ENCODE measurements at places on chromosomes 12 and 14.
A peak's percentile ranks its signal among the peaks of the same experiment; 100 is the strongest.

DNA sequence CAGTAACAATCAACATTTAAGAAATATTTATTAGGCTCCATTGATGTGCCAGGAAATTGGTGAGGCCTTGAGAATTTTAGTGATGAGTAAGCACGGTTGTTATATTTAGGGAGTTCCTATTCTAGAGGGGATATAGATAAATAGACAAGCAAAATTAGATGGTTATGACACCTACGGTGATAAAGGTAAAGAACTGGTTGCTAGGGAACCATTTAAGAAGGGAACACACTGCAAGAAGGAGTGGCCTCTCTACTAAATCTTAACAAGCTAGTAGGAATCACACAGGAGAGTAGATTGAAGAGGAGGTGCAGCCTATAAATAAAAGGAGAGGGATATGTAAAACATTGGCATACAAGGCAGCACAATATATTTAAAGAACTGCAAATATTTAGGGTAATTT is 155.2 kb downstream of the LRIG3 start:
- DNase-seq, result no peak

DNA sequence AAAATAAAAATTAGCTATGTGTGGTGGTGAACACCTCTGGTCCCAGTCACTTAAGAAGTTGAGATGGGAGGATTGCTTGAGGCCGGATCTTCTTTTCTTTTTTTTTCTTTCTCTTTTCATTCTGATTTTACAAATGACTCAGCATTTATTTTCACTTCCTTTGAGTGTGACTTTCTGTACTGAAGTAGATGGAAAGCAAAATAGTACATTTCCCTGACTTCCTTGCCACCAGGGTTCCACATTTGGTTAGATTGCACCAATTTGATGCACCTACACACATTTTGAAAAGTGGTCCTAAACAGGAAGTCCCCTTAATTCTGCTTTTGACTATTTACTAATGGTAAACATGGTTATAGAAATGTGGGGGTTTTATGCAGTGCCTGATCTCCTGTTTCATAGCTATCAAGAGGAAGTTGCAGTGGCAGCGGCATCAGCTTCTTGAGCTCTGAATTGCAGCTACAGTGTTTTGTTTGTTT is 13.0 kb upstream of the LEMD3 start:
- no peak for DNase-seq

GRCh38 chr12:56278905-56279304 is 12.2 kb downstream of the COQ10A start:
- DNase-seq, result no peak

DNA sequence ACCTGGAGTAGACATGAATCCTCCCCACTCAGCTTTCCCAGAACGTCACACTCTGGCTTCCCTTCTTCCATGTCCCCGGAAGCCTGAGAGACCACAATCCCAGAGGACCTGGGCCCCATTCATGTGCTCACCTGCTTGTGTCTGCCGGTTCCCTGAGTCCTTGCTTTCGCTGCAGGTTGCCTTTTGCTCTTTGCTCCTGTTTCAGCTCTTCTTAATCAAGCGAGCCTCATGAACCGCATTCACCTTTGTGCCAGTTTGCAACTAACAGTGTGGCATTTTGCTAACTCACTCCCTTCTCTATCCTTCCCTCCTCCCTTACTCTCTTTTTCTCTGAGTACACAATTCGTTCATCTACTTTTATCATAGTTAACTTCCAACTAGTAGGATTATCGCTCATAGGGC is 23.1 kb downstream of the ENTPD5 start:
- DNase-seq, result no peak

DNA sequence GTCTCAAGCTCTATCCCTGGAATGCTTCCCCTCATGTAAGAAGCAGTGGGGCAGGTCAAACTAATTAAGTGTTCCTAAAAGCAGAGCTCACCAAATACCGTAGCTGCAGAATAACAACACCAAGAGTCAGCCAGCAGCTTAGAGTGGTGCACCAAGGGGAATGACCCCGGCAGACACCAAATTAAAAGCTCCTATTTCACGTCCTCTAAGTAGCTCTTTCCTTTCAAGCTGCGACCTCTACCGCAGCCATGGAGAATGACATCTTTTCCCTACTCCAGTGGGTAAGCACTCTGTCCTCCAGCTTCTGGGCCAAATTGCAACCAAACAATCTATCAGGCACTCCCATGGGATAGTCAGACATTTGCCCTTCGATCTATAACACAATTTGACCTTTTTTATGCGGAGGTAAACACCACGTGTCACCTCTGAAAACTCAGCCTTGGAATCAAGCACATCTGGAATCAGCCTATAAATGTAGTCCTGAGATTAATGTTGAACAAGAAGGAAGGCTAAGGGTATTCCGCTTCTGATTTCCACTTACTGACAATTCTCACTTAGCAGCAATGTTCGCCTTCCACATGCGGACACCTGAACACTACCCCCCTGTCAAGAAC is 67.6 kb upstream of the CDKN3 start:
- peak; percentile 8 for DNase-seq

DNA sequence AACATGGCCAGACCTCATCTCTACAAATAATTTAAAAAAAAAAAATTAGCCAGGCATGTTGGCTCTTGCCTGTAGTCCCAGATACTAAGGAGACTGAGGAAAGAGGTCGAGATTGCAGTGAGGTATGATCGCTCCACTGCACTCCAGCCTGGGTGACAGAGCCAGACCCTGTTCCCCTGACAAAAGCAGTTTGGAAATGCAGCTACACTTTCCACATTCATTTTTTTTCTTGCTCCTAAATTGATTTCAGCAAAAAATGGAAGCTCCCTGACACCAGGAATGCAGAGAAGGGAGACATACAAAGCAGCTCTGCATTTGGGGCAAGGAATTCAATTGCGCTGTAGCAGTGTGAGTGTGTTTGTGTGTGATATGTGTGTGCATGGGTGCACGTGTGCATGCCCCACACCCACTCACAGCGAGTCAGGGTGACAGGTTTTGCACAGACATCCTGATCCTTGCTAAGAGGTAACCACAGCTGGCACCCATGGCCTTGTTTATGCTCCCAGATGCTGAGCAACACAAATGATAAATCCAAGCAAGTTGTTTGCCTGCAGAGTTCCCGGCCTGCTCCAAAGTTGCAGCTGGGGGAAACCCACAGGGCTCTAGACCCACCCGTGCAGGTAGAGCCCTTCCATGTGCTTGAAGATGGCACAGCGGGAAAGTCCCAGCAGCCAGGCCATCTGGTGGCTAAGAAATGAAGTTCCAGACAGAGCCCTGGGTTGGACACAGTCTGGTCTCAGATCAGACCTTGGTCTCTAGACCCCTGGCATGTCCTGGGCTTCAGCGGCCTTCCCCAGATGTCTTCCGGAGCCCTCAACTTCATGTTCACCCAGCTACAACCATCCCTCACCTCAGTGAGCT is 25.9 kb upstream of the BDKRB2 start:
- no peak for DNase-seq

GRCh38 chr14:64979336-64980074 is 7.2 kb upstream of the FNTB start:
- DNase-seq, result no peak
